Right atrium auricular region (tissue), 2 donors: ENCODE measurements at places on chromosomes 3 and 15. TPM values are rescaled to one million over a fixed set of nuclear protein-coding genes. Genes with fewer than 3 reads are reported as not detected.

GRCh38 chr15:97092656-97093055, 762.2 kb downstream of the NR2F2 start:
- H3K36me3 ChIP-seq: no peaks in the 10 kb centered on the region
- H3K4me3 ChIP-seq: no peak overlapping the region
- no peaks in the 10 kb centered on the region for H3K4me1 ChIP-seq
- H3K27ac ChIP-seq: no peak overlapping the region
- no peaks in the 10 kb centered on the region for H3K27me3 ChIP-seq

DNA sequence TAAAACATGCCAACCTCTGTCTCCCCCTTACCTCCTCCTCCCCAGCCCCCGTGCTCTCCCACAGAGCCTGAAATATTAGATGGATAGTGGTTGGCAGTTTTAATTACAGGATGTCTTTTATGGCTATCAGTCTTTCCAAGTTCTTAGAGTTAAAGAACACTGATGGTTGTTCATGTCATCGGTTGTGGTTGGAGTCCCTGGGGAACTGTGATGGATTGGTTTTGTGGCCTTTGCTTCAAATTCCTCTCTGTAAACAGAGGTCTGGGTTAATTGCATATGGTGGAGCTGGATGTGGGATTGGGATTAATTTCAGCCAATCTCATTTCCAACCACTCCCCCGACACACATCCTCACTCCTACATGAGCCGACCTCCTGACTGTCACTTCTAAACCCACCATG, 164.5 kb upstream of the PROK2 start:
- no peak overlapping the region for H3K4me3 ChIP-seq
- H3K27ac ChIP-seq: no peak overlapping the region
- H3K4me1 ChIP-seq: no peaks in the 10 kb centered on the region
- H3K27me3 ChIP-seq: no peaks in the 10 kb centered on the region

DNA sequence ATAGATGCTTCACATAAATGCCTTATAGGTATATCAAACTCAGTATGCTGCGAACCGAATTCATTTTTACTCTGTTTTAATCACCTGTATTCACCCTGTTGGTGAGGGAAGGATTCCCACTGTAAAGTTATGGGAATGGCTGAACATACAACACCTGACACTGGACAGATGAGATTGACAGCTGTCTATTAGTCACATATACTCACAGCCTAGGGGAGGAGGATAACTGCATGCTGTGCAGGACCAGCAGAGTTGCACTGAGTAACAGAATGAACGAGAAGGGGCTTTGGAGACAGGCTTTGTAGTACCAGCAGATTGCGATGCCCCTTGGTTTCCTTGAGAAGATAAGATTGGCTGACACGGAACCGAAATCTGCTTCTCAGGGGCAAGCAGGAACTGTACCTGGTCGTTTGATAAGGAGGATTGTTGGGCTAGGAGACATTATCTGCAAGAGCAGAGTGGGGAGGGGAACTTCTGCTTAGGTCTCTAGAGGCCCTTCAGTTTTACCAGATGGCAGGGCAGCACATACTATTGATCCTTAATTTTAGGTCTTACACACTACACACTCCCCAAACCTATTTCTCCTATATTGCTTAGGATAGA, 43.5 kb upstream of the SLC22A13 start:
- peaks cover 27% of the 10 kb centered on the region for H3K36me3 ChIP-seq
- no peaks in the 10 kb centered on the region for H3K27me3 ChIP-seq
- H3K4me1 ChIP-seq: no peaks in the 10 kb centered on the region
- no peak overlapping the region for H3K27ac ChIP-seq

DNA sequence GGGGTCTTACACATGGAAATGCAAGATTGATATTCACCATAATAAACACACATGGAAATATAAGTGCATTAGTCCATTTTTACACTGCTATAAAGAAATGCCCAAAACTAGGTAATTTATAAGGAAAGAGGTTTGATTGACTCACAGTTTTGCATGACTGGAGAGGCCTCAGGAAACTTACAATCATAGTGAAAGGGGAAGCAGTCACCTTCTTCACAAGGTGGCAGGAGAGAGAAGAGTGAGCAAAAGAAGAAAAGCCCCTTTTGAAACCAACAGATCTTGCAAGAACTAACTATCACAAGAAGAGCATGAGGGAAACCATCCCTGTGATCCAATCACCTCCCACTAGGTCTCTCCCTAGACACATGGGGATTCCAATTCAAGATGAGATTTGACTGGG, 111.7 kb upstream of the TP63 start:
- no peak overlapping the region for H3K27ac ChIP-seq
- H3K27me3 ChIP-seq: no peaks in the 10 kb centered on the region
- H3K4me3 ChIP-seq: no peak overlapping the region
- no peaks in the 10 kb centered on the region for H3K36me3 ChIP-seq

DNA sequence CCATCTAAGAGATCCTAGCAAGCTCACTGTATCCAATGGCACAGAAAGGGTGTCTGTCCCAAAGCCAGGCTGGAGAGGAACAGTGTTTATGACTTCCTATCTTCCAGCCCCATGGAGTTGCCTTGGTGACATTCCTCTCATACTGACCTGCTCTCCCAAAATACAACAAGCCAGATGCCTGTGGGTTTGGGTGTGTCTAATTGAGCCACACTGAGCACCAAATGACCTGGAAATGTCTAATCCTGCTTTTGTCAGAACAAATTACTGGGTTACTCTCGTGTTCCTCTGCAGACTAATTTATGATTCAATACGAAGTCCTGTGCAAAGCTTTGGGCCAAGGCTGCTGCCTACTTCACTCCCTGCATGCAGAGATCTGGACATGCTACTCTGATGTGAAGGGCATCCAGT, 98.1 kb upstream of the STRIT1 start:
- no peaks in the 10 kb centered on the region for H3K27me3 ChIP-seq
- H3K27ac ChIP-seq: peak overlapping the region; percentile 44
- H3K4me1 ChIP-seq: no peaks in the 10 kb centered on the region
- no peaks in the 10 kb centered on the region for H3K36me3 ChIP-seq
- H3K4me3 ChIP-seq: no peak overlapping the region

GRCh38 chr15:50127255-50127777, 8.3 kb upstream of the ATP8B4 start:
- no peaks in the 10 kb centered on the region for H3K36me3 ChIP-seq
- no peak for DNase-seq
- no peak overlapping the region for H3K27ac ChIP-seq
- no peak overlapping the region for H3K4me3 ChIP-seq
- no peaks in the 10 kb centered on the region for H3K4me1 ChIP-seq

DNA sequence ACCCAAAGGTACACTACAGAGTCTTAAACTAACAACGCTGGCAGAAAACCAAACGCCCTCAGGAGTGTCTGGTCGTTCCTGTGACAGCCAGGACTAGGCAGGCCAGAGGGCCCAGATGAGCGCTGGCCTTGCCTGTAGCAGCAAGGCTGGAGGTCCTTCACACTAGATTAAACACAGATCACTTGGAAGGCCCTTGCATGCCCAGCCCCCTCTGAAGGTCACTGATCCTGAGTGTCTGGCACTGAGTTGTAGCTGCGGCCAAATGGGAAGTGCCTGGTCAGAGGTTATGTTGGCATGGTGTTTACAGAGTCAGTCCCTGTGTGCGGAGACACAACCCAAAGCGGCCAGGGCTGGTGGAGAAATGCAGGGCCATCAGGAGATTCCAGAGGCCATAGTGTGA, 58.9 kb downstream of the ZNF621 start:
- H3K27me3 ChIP-seq: no peaks in the 10 kb centered on the region
- no peak overlapping the region for H3K4me3 ChIP-seq
- H3K4me1 ChIP-seq: peaks cover 29% of the 10 kb centered on the region
- H3K36me3 ChIP-seq: no peaks in the 10 kb centered on the region
- no peak overlapping the region for H3K27ac ChIP-seq

DNA sequence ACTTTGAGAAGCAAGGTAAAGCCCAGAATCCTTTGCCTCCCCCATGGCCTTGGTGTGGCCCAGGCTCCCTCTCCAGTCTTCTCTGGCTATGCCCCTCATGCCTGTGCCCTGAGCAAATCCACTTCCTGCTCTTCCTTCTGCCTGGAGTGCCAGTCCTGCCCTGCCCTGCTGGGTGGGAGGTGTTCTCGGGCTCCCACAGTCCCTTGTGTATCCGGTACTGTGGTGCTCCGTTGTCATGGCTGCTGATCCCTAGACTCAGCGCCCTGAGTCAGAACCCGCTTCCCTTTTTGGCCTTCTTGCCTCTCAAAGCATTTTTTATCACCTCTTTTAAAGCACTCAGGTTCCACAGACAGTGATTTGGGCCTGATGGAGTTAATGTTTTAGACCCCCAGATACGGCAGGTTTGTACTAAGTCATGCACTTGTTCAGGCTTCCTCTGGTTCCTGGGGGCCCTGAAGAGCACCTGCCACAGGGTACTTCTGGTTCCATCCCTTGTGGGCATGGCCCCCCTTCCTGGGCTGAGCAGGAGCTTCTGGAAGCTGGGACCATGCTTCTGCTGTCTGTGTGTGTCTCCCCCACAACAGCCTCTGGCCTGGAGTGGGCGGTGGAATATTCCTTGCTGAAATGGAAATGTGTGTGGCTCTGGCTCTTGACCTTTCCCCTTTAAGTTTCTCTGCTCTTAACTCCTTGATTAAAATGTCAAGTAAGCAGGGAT, 29.6 kb upstream of the ADAMTS7 start:
- H3K36me3 ChIP-seq: no peaks in the 10 kb centered on the region
- no peaks in the 10 kb centered on the region for H3K4me1 ChIP-seq
- H3K27me3 ChIP-seq: no peaks in the 10 kb centered on the region
- no peak overlapping the region for H3K4me3 ChIP-seq

GRCh38 chr3:195803289-195803908, 8.3 kb downstream of the MUC4 start:
- no peaks in the 10 kb centered on the region for H3K4me1 ChIP-seq
- peak overlapping the region; percentile 11 for H3K27ac ChIP-seq
- no peak for DNase-seq
- no peak overlapping the region for H3K4me3 ChIP-seq

DNA sequence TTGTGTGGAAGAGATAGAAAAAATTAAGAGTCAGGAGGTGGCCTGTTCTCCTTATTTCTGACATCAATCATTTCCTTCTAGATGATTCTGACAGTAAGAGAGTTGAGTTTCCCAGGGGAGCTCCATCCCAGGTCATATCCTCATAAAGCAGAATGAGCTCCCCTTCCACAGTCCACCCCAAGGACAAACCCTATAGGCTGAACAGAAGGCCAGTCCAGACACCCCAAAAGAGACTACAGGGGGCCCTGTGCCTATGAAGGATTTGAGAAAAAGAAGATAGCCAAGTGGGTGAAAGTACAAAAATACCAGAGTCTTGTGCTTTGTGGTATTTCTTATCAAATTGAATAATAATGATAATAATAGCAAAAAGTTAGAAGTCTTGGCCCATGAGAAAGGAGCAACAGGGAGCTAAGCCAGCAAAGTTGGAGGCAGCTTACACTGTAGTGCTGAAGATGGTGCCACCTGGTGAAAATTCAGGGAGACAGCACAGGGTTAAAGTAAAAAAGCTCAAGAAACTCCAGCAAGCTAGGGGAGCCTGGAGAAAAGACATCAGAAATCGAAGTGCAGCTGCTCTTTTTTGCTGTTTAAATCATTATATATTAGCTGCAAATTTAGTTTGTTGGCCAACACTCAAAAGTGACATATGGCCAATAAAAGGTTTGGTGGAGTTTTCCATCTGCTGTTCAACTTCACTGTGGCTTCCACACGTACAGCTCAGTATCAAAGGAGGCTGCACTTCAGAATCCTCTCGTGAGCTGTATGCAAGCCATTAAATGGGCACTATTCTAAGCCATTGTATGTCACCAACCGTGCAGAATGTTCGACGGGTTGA, 35.8 kb upstream of the SLC24A5 start:
- no peaks in the 10 kb centered on the region for H3K4me1 ChIP-seq
- H3K27me3 ChIP-seq: no peaks in the 10 kb centered on the region
- H3K27ac ChIP-seq: no peak overlapping the region
- no peak for DNase-seq
- no peaks in the 10 kb centered on the region for H3K36me3 ChIP-seq

DNA sequence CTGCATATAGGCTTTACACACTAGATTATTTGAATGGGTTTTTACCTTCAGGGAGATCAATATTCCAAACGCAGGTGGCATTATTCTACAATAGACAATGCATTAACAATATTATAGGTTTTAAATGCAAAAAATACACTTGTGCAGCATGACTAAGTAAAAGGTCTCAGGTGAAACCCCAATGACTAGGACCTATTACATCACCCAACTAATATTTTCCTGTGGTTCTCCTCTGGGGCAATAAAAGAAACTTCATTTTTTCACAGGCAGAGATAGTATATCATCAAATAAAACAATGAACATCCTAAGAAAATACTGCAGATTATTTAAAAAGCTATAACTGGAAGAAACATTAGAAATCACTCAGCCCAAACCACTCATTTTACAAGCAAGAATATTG, 375.3 kb downstream of the ROBO1 start:
- H3K4me3 ChIP-seq: no peak overlapping the region
- no peak overlapping the region for H3K27ac ChIP-seq
- no peaks in the 10 kb centered on the region for H3K27me3 ChIP-seq
- H3K4me1 ChIP-seq: no peaks in the 10 kb centered on the region
- no peak for DNase-seq
- no peaks in the 10 kb centered on the region for H3K36me3 ChIP-seq

GRCh38 chr3:163773136-163773535, 1305.2 kb downstream of the SI start:
- DNase-seq: no peak
- H3K27ac ChIP-seq: no peak overlapping the region
- no peak overlapping the region for H3K4me3 ChIP-seq

DNA sequence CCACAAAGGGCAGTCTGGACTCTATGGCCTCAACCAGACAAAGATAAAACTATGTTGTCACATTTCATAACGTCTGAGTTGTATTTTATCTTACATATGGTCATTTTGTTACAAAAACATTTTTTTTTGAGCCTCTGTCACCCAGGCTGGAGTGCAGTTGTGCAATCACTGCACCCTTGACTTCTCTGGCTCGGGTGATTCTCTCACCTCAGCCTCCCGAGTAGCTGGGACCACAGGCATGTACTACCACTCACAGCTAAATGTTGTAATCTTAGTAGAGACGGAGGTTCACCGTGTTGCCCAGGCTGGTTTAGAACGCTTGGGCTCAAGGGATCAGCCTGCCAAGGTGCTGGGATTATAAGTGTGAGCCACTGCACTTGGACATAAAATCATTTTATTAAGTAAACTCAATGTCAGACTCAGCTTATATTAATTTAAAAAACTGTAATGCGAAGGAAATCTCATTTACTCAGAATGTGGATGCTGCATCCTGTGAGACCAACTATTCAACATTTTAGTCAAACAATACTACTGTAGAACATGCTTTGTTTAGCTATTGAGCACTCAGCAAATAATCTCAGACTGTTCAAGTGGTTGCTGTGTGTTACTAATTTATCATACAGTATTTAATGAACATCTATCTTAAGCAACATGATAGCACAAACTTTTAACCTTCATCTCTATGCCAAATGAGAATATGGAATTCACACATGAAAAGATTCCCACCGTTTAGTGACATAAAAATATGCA, 209.2 kb downstream of the TBL1XR1 start:
- no peak for DNase-seq
- H3K4me1 ChIP-seq: no peaks in the 10 kb centered on the region
- no peak overlapping the region for H3K27ac ChIP-seq
- no peak overlapping the region for H3K4me3 ChIP-seq
- H3K27me3 ChIP-seq: no peaks in the 10 kb centered on the region

Gene UCN2
- not detected for total RNA-seq

Gene CHL1
- total RNA-seq: 66.4 TPM

Gene HIGD2B
- not detected for total RNA-seq

Gene ADAMTS17
- total RNA-seq: 3.6 TPM
